ENCODE measurements at places on chromosomes 6 and 20. TPM values are rescaled to one million over a fixed set of nuclear protein-coding genes. Genes with fewer than 3 reads are reported as not detected.

STK4 gene
- 12.3 TPM for total RNA-seq

HLA-DOA gene
- not detected for total RNA-seq

HLA-DPA1 gene
- not detected for total RNA-seq

SUMO4 gene
- total RNA-seq: not detected

ZBTB12 gene
- total RNA-seq: 5.3 TPM

SLC23A2 gene
- total RNA-seq: 17.0 TPM

BEND6 gene
- 1.4 TPM for total RNA-seq

All from A549 treated with CORT108297 at 1 μM for 4 hours (cell line).